ENCODE measurements at places on chromosomes 1 and 21.

DNA sequence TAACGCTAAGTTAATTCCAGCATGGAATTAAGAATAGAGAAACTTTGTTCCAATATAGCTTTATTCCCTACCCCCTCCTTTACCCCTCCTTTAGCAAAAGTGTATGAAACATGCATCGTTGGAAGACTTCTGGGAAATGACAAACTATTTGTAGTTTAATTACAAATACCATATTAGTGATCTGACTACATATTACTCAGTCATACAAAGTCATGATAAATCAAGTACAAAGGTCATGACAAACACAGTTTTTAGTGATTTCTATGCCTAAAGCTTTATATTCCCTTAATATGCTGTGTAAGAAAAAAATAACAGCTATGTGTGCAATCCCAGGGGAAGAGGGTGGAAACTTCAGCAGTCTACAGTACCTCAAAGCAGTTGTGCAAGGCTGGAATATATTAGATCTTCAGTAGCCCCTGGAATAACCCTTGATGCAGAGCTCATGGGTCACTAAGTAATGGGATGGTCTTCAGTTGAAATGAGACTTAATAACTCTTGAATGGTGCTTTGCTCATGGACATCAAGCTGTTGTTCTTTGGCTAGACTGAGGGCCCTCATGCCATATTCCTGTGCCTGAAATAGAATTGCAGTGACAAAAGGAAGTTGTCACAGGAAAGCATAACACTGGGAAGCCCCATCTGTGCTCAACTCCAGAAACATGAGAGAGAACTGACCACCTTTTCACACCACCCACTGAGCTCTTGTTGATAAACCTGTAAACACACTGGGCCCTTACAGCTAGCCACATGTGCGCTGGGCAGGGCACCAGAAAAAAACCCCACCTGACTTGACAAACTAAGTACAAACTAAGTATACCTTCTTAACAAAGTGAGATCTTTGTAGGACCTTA lies 25.3 kb downstream of the ZMYND12 start:
- DNase-seq, result no peak

DNA sequence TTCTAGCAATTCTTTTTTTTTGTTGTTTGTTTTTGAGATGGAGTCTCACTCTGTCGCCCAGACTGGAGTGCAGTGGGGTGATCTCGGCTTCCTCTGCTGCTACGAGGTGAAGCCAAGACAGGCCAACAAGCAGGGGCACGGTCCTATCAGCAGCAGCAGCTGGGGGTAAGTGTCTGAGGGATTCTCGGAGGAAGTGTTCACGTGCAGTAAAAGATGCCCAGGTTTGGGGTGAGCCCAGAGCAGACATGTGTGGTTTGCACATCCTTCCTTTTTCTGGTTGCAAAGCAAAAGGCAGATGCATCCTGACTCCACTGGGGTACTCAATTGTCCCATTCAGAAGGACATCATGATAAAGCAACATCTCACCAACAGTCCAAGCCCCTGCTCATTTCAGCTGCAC lies 27.7 kb downstream of the PIGP start:
- no peak for DNase-seq

- no peak for DNase-seq
Observed at GRCh38 chr1:154014154-154014907, 23.8 kb downstream of the RPS27 start.

DNA sequence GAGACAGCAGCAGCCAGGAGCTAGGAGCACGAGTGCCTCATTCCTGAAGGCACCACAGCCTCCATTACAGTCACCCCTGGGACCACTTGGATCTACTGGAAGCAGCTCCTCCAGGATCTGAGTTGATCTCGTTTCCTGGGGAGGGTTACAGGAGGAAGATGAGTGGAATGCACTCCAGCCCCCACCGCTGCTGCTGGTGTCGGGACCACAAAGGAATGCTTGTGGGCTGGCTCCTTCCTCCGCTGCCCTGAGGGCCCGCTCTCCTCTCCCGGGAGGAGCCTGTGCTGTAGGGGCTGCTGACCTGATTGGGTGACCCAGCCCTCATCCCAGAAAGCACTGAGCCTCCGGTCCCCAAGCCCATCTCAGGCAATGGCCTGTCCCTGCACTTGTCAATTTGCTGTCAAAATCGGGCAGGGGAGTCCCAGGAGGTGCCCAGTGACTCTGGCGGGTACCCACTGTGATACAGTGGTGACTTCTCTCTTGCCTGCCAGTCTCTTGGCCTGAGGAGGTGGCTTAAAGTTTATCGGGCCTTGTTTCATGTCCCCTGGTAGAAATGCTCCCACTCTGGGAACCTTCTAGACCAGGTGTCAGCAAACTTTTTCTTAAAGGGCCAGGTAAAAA lies 23.1 kb downstream of the IL10RB start:
- DNase-seq, result no peak

DNA sequence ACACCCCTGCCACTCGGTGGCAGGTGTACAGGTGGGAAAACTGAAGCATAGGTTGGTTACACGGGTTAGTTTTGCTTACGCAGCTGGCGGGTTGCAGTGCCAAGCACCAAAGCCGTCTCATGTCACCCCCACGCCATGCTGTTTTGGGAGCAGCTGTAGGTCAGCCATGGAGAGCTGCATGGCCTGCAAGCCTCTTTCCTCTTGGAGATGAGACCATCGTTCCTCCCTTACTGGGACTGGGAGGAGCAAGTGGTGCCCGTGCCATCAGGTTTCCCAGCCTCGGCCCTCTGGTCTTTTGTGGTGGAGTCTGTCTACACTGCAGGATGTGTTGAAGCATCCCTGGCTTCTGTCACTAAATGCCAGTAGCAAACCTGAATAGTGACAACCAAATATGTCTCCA lies 46.9 kb downstream of the AJAP1 start:
- no peak for DNase-seq

GRCh38 chr1:166273618-166274017 lies 106.8 kb upstream of the FAM78B start:
- DNase-seq, result no peak

DNA sequence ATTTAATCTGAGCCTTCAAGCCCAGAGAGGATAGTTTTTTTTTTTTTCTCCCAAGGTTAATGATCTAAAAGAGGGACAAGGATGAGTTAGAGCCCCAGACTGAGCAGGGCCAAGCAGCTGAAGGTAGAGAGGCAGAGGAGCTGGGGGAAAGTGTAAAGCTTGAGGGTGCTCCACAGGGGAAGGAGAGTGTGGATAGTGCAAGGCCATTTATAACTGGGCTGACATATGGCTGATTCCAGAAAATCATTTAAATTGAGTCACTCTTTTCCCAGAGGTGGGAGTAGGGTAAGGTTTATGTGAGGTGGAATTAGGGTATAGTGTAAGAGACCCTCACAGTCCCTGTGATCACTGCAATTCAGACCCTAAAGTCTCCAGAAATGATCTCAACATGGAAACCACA lies 55.8 kb downstream of the BEND5 start:
- DNase-seq, result no peak

GRCh38 chr1:220966881-220967611 lies 87.8 kb downstream of the HLX start:
- no peak for DNase-seq
